Upper lobe of right lung (tissue), 1 donor: ENCODE measurements at places on chromosomes 5 and 9. TPM values are rescaled to one million over a fixed set of nuclear protein-coding genes. Genes with fewer than 3 reads are reported as not detected.
A peak's percentile ranks its signal among the peaks of the same experiment; 100 is the strongest.

DNA sequence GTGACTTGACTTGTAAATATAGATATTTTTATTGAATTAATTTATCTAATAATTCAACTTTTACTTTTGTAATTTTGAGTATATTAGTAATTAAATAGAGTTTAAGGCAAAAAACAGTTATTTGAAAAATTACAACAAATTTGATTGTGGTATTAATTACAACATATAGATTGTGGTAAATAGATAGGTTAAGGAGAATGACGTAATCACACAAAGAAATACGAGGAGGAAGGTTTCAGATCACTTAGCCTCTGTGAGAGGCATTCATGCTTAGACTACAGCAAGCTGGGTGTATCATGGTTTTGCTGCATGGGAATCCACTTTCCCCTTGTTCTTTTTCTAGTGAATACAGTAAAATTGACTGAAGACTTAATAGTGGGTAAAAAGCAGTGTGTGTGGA, 878.4 kb upstream of the EDIL3 start:
- DNase-seq: no peak

GRCh38 chr5:157204765-157205164, 24.1 kb downstream of the ITK start:
- DNase-seq: no peak

DNA sequence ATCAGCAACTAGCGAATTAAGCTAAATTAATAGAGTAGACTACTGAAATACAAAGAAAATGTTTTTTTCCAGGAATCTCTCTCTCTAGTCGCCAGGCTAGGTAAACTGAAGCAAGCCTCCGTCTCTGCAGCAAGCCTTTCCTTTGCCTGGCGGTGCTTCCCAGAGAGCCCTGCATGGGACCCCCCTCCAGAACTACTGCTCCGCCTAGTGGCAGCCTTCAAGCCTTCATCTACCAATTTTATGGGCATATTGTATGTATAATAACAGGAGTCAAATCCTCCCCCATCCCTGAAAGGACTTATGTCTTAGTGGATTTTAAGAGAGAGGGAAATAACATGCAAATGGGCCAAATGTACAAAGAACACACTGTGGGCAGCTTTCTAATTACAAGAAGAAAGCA, 241.9 kb downstream of the SAXO1 start:
- no peak for DNase-seq

DNA sequence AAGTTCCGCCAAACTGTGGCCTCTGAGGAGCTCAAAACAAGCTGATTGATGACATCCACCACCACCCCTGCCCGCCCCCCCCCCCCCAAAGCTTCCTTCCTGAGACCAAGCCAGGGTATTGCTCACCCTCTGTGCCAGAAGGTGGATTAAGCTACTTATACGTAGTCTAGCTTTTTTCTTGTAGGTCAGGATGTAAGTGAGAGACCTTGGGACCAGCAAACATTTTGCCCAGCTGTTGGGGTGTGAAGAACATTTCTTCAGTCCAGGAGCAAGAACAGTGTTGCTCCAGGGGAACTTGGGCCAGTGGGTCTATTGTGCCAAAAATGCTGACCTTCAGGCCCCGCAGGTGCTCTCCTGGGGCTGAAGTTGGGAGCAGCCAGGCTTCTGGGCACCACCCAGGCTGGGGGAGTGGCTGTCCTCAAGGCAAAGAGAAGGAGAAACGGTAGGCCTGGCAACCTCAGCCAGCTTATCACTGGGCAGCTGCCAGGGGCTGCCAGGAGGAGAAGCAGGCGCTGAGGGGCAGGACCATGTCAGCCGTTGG, 18.0 kb downstream of the NEURL1B start:
- DNase-seq: peak; percentile 69

GRCh38 chr9:4836676-4837075, 43.9 kb downstream of the RCL1 start:
- no peak for DNase-seq

- no peak for DNase-seq
Observed at GRCh38 chr9:15755660-15756059, 202.8 kb downstream of the CCDC171 start.

GRCh38 chr5:173680660-173681242, 64.3 kb upstream of the BOD1 start:
- DNase-seq: no peak

DNA sequence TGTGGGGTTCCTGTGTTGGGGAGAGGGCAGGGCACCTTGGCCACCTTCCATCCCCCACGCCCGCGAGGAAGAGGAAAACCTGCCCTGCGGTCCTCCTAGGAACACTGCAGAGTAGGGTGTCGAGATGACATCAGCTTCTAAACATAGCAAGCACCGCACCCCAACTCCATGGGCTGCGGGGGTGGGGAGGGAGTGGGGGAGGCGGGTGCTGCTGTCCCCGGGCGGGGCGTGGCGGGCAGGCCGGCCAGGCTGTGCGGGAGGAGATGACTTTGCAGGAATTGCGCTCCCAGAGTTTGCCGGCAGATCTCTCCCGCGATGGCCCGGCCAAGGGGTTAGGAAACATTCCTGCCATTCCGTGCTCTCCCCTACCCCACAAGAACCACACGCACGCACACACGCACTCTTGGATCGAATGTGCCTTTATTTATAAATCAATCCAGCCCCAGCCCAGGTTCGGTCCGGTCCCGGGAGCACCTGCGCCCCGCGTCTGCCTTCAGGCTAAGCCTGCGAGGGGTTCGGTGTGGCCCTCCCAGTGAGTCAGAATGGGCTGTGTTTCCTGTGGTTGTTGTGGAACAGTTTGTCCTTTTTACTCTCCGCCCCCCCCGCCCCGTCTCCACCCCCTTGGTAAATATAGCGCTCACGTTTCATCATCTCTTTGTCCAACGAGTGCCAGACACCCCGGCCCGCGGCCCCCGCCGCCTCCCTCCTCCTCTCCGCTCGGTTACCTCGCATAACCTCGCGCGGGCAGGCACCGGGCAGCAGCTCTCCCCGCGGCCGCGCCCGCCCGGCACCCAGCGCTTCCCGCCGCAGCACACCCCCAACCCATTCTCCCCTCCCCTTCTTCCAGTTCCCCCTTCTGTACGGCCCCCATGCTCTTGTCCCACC, 5.3 kb upstream of the KLF9 start:
- DNase-seq: peak; percentile 99

GRCh38 chr9:127568971-127569885, 42.8 kb upstream of the STXBP1 start:
- DNase-seq: peak; percentile 92

DNA sequence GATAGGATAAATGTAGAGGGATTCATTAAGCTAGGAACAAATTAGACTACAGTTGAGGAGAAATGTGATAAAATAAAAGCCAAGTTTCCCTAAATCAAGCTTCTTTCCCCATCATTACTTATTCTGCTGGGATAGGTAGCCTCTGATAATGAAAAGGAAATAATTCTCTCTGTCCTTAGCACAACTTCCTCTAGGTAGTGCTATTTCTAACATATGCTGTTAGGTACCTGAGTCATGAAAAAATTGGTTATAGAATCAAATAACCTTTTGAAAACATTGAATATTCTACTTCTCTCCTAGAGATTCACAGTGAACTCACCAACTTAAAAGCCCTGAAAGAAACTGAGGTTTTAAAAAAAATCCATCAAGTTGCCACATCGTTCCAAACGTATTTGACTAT, 1793.1 kb downstream of the EFNA5 start:
- no peak for DNase-seq

DNA sequence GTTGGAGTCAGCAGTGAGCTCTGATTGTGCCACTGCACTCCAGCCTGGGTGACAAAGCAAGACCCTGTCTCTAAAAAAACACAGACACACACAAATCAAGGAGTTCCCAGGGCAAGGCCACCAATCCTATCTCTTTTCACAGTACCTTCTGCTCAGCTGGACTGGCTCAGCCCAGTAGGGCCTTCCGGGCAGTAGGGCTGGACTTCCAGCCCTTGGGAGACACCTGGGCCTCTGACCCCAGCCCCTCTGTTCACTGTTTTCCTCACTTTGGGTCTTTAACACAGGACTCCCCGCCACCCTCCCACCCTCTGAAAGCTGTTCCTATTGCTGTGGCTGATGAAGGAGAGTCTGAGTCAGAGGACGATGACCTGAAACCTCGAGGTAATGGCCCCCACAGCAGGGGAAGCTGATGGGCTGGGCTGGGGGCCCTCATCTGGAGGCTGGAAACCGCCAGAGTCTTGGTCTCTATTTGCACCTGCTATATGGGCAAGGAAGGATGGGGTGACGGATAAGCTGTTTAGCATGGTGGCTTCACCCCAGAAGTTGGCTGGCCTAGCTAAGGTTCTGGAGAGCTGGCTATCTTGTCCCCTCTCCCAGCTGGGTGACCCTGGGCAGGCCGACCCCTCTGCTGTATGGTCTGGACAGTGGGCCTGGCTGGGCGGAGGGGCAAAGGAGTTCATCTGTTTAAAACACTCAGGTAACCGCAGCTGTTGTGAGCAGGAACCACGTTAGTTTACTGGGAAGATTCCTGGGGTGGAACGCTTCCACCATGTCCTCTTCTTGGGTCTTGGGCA, 25.6 kb downstream of the USP20 start:
- DNase-seq: no peak

DNA sequence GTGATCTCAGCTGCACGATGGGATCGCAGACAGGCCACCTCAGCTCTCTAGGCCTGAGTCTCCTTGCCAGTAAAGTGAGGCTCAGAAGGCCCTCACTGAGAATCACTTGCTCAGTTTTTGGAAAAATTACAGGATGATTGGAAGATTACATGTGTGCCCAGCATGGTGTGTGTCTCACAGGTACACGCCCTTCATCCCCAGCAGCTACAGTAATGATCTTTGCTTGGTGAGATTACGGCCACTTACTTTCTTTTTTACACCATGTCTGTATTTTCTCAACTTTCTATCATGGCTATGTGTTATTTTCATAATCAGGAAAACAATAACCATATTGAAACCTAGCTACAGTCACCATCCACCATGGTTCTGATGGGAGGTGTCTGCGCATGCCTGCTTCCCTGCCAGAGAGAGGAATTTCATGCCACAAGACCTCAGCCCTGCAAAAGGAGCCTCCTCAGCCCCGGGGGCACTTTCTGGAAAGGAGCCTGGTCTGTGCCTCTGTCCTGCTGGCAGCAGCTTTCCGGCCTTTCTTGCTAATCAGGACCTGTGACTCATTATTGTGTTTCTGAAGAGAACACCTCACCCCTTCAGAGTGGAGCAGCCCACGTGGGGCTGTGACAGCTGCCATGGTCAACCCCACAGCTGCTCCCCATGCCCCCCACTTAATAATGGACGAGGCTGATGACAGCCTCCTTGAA, 64.2 kb upstream of the OLFM1 start:
- peak; percentile 67 for DNase-seq

The SH3TC2 gene
- 1.4 TPM for total RNA-seq

DNA sequence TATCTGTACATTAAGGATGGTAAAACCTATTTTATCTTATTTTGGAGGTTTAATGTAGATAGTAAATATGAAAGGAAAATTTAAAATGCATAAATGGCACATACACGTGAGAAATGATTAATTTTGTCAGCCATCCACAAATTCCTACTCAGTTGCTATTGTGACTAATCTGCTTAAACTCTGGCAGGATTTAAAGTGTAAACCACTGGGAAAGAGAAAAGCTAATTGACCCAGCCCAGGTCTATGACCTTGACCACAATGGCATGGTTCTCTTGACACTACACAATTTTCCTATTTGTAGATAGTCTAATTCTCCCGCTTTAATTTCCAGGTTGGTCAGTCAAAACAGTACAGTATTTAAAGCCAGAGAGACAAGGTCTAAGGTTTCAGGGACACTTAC, 459.0 kb upstream of the KLF4 start:
- DNase-seq: no peak

The OTP gene
- not detected for total RNA-seq

DNA sequence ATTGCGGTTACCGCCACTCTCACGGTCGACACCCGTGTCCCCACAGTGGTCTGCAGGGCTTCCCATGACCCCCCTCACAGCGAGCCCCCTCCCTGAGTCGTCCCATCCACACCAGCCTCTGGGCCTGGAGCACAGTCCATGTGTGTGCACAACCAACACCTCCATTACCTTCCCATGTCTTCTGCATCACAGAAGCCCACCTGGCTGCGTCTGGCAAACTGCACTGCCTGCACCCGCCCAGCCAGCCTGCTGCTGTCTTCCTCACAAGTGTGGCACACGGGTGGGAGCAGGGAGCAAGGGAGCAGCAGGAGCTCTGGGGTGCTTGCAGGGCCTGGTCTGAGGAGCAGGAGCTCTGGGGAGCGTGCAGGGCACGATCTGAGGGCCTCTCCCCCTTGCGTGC, 415.3 kb upstream of the IRX4 start:
- no peak for DNase-seq

DNA sequence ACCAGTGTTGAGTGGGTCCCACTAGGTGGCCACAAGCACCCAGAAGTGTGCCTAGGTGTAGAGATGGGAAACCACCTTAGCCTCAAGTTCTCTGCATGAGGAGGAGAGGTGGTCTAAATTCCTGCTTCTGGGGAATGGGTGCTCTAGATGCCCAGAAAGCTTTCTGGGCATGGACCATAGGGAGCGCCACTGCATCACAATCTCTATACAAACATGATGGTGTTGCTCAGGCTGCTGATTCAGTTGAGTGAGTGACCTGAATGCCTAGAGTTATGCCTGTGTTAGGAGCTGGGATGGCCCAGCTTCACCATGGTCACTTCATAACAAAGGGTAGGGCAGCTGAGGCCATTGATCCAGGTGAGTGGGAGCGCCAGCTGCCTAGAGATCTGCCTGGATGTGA, 667.9 kb upstream of the ARRDC3 start:
- no peak for DNase-seq

- DNase-seq: no peak
Observed at GRCh38 chr5:133114933-133115310, 63.1 kb downstream of the HSPA4 start.

GRCh38 chr9:132000659-132001058, 79.0 kb downstream of the MED27 start:
- DNase-seq: no peak

The PHF24 gene
- total RNA-seq: 0.23 TPM

The CCL27 gene
- total RNA-seq: not detected

The IFNA10 gene
- not detected for total RNA-seq

The ANKRD20A1 gene
- 1.5 TPM for total RNA-seq

The RORB gene
- 2.1 TPM for total RNA-seq

The IFNB1 gene
- not detected for total RNA-seq

The NEUROG1 gene
- not detected for total RNA-seq

DNA sequence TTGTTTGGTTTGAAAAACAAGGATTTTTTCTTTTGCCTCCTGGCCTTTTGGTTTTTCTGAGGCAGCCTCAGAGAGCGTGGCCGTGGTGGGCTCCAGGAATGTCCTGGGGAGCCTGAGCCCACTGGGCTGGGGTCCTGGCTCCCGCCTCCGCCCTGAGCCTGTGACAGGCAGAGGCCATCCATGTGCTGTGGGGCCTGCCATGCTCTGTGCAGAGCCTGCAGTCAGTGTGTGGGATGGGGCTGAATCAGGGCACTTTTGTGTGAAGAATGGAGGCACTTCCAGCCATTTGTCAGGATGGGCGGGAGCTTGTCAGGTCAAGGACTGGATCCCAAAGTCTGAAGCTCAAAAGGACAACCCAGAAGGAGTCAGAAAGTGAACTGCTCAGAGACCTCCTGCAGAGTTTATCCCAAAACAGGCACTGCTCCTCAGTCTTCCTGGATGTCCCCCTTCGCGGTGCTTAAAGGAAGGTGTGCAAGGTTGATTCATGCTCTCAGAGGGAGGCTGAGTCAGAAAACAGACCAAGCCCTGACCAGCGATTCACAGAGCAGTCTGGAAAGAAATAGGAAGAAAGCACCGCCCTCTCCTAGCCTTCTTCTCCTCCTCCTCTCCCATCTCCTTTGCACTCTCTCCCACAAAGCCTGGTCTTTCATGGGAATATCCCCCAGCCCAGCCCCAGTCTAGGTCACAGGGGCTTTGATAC, 53.2 kb downstream of the MVB12B start:
- DNase-seq: no peak
